ENCODE measurements at places on chromosomes 7 and 10.

GRCh38 chr10:43078986-43079273 is 2.1 kb downstream of the RET start:
- DNase-seq = no peak

DNA sequence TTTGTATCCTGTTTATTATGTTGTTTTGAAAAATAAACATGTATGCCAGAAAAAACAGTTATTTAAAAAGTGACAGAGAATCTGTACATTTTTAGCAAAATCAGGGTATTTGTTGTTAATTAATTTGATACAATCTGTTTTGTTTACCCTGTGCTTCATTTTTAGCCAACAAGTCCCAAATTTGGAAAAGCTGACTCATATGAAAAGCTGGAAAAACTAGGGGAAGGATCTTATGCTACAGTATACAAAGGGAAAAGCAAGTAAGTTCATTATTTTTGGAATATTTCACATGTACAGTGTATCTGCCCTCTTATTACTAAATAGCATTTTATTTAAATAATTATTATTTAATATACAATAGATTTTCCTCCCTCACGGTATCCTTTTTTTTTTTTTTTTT is 151.4 kb downstream of the CDK14 start:
- DNase-seq = no peak

DNA sequence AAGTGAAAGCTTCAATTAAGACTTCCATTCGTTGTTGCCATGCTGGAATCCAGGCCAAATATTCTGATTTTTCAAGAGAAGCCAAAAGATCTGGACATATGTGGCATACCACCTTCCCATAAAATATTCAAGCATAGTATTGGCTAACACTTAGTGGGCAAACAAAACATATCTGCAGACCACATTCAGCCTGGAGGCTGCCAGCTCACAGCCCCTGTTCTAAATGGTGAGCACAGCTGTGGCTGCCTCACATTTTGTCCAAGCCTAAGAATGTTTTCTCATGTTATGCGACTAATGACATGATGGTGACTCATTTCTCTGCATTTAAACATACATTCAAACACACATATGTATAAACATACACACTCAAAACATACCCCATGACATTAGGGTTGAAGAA is 10.6 kb upstream of the CALU start:
- no peak for DNase-seq

- no peak for DNase-seq
Measured at GRCh38 chr7:142098004-142098403, 13.5 kb upstream of the MGAM2 start.

- no peak for DNase-seq
Measured at GRCh38 chr7:102012941-102013461, 195.6 kb downstream of the CUX1 start.

DNA sequence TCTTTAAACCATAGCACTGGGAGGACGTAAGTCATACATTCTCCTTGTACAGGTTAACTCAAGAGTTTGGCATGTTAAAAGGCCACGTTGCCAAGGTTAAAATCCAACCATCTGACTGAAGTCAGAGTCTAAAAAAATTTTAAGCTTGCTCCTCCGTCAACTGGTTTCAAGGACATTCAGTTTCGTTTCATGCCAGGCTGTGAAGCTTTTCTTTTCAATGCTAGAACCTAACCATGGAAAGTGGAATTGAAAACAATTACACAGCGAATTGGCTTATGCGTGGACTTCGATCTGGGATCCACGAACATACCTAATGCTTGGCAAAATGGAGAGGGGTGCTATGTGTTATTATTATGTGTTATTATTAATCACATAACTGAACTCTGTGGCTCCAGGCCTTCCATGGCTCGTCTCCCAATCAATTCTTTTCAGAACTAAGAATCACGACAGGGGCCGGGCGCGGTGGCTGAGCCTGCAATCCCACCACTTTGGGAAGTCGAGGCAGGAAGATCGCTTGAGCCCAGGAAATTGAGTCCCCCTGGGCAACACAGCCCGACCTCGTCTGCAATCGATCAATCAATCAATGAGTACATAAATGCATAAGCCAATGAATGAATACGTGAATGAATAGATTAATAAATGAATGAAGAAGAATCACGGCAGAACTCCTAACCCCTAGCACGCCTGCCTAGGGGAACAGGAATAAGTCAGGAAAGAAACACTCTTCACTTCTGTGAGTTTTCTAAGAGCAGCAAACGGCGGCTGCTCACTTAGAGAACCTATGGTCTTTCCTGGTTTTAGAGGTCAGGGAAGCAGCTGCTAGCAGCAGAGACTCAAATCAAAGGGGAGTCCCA is 733 bp upstream of the ARL5B start:
- no peak for DNase-seq

- DNase-seq = no peak
Measured at GRCh38 chr7:88758381-88759229, 895 bp upstream of the ZNF804B start.

GRCh38 chr10:67772894-67773511 is 65.0 kb downstream of the DNAJC12 start:
- no peak for DNase-seq

- peak; percentile 81 for DNase-seq
Measured at GRCh38 chr10:49642311-49642710, 28.5 kb downstream of the CHAT start.

GRCh38 chr10:17144032-17144431 is 14.4 kb upstream of the CUBN start:
- DNase-seq = no peak

GRCh38 chr10:59847888-59848287 is 58.5 kb downstream of the CCDC6 start:
- DNase-seq = no peak

GRCh38 chr7:46059308-46060020 is 138.4 kb upstream of the IGFBP3 start:
- no peak for DNase-seq

DNA sequence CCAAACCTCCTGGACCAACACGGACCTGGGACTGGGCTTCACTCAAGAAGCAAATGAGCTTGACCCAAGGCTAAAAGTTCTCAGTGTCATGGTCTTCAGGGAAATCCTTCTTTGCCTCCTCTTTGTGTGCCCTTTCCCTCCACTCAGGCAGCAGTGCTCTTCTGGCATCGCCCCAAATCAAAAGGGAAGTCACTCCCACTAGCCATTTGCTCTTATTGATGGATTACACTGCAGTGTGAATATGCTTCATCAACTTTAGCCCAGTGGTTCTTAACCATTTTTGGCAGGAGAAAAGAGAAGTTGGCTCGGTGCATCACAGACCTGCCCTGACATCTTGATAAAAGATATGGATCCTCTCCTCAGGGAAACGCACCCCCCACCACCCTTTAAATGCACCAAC is 19.2 kb upstream of the IKZF1 start:
- no peak for DNase-seq

- no peak for DNase-seq
Measured at GRCh38 chr7:73633844-73634243, 9.5 kb upstream of the MLXIPL start.

GRCh38 chr10:114698271-114699061 is 40.4 kb upstream of the ABLIM1 start:
- no peak for DNase-seq

- DNase-seq = no peak
Measured at GRCh38 chr10:5229019-5229418, 32.4 kb downstream of the AKR1C4 start.

DNA sequence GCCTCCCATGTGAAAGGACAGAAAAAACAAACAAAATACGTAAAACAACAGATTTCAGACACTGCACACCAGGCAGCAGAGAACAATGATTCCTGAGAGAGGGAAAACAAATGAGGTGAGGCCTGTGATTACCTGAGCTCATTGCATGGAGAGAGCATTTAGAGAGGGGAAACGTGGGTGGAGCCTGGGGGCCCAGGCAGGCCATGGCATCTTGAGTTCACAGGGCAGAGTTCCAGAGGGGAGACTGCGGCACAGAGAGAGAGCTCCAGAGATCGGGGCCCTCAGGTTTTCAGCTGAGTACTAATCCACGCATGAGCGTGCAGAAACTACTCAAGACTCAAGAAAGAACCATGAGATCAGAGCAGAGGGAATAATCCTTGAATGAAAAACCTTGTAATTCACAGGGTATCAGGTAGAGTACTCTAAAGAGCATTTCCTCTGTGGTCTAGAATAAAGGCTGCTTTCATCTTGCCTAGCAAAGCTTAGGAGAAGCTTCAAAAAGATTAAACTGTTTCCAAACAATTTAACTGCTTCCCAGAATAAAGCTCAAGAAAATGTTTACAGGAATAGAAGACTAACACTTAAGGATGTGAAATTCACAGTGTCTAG is 46.6 kb upstream of the ARHGAP12 start:
- no peak for DNase-seq

DNA sequence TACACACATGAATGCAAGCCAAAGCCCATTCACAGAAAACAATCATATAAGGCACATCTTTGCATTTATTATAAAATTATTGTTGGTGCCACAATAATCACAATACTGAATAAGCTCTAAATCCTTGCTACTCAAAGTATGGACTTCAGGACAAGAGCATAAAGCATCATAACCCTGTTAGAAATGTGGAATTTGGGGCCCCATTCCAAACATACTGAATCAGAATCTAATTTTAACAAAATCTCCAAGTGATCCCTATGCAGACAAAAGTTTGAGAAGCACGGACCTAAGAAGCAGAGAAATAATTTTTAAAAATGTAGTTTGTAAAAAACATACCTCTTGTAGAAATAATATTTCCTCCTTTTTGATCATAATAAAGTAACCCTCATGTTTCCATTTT is 199.2 kb downstream of the IMMP2L start:
- no peak for DNase-seq

DNA sequence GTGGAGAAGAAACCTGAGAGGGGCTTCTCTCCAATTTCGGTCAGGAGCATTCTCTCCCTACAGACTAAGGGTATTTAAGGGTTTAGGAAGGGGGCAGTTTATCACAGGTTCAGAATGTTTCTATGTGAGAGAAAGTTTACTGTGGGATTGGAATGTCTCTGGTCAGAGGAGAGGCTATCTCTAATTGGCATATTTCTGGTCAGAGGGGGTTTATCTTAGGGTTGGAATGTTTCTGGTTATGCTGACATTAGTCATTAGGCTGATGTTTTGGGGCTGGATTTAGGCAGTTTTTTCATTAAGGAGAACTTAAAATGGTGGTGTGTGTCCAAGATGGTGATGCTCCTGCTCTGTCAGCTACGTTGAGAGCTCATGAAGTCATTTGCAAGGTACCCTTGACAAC is 758.0 kb downstream of the TYW1 start:
- no peak for DNase-seq

DNA sequence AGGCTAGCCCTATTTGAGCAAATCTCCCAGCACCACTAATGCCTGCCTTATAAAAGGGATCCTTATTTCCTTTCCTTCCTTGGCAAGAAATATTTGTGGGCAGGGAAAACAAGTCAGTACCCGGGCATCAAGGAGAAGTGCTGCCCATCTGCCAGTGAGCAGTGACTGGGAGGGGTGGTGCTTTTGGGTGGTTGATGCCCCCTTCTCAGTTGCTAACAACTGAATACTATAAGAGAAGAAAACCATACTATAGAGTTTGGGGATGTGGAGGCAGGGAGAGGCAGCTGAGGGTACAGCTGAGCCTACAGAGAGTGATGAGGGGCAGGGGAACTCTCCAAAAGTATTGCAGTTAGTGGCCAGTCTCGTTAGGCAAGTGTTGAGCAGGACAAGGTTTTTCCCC is 39.3 kb downstream of the OGDH start:
- DNase-seq = no peak

GRCh38 chr10:96833220-96834001 is 1.3 kb downstream of the LCOR start:
- no peak for DNase-seq

GRCh38 chr7:142440219-142440905 is 182.5 kb upstream of the PRSS58 start:
- DNase-seq = no peak

DNA sequence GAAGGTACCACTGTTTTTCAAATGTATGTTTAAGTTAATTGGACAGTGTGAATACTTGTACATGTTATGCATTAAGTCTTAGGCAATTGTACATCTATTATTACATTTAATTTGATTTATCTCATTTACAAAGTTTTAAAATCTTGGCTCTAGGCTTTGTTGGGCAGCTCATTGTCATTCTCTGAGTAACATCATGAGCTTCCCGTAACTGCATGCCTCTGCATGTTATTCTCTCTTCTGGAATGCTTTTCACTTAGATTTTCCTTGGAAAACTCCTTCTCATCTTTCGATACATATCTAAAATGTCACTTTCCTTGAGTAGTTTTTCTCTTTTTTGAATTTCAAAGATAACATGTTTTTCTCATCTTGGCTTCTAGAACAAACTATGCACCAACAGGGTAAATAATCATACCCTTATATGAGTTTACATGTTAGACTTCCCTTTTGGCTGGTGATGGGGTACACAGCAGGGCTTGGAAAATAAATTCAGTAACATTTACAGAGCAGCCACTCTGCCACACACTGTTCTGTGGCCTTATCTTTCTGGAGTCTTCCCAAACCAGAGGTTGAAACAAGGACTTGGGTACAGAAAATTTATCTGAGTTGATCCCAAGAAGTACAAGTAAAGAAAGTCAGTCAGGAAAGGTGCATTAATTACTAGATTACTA is 42.2 kb upstream of the A1CF start:
- no peak for DNase-seq

DNA sequence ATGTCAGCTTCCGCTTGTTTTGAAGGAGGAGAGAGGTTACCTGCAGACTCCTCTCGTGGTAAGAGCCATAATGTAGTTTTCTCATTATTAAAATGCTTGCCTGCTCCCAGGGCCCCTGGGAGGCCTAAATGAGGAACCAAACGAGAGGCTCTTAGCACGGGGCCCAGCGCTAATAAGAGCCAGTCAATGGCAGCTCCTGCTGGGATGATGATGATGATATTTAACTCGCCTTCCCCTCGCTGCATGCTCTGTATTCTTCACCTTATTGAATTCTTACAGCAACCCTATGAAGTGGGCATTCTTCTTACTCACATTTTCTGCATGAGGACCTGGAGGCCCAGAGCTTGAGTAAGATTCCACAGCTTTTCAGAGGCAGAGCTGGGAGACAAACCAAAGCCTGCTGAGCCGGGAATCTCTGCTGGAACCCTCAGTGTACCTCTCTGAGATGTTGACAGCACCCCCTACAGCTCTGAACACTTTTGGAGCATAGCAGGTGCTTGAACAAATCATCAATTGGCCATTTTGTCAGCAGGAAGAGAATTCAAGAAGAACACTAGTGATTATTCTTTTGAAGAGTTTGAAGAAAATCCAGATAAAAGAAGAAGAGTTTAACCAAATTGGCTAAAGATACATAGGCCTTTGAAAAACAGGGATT is 93.1 kb upstream of the HABP2 start:
- DNase-seq = no peak

GRCh38 chr10:111118758-111119157 is 41.9 kb downstream of the ADRA2A start:
- no peak for DNase-seq

- no peak for DNase-seq
Measured at GRCh38 chr7:29609162-29610037, 45.8 kb downstream of the PRR15 start.

DNA sequence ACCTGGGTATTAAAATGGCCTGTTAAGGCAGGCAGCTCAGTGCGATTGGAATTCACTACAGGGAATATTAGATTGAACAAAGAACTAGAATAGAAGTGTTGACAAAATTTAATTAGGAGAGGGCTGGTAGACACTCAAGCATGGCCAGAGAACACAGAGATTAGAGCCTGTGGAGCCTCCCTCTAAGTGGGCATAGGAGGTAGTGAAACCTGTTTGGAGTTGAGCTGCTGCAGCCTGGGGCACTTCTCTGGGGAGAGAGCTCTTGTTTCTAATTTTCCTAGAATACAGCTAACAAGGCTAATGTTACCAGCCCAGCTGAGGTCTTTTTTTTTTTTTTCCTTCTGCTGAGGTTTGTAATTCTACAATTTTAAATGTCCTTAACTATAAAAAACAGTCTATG is 46.4 kb downstream of the TMEM168 start:
- DNase-seq = no peak

- no peak for DNase-seq
Measured at GRCh38 chr7:95951531-95951930, 179.2 kb downstream of the DYNC1I1 start.

Data from mesenteric fat pad (tissue), 1 donor.